DND-41 (cell line): ENCODE measurements at places on chromosomes 16 and 17.

GRCh38 chr17:80938556-80938955, 53.1 kb upstream of the CHMP6 start:
- H3K4me3 ChIP-seq = peak overlapping the region; percentile 14; the same call in 1 of the 2 replicates
- no peaks in the 10 kb centered on the region for H3K27me3 ChIP-seq
- peaks cover 38% of the 10 kb centered on the region for H3K36me3 ChIP-seq
- peak; percentile 74 for DNase-seq
- peak overlapping the region; percentile 51 for H3K27ac ChIP-seq

DNA sequence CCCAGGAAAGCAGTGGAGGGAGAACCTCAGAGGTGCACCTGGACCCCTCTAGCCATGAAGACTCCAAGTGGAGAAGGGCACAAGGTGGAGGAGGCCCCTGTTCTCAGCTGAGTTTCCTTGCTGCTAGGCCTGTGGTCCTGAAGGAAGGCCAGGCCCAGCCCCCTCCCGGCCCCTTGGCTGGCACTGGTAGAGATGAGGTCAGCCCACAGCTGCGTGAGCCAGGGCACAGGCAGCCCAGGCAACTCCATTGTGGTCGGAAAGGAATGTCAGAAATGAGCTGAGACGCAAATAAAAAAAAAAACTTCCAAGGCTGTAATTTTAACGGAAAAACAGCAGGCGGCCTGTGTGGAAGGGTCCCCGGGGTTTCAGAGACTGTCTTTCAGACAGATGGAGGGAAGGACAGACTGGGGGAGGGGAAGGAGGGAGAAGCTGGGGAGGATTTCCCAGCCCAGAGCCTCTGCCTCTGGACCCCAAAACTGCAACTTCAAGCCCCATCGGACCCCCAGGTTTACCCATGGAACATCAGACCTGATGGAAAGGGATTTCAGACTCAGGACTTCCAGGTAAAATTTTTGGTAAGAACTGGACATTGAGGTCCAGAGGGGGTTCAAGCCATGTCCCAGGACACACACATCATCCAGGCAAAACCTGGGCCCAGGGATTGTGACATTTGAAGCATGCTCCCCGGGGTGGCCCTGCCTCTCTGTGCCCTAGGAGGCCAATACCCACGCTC, 25.6 kb upstream of the MRPS23 start:
- no peak overlapping the region for H3K4me3 ChIP-seq
- H3K27me3 ChIP-seq = peaks cover 9% of the 10 kb centered on the region
- DNase-seq = peak; percentile 40
- H3K36me3 ChIP-seq = no peaks in the 10 kb centered on the region
- H3K4me1 ChIP-seq = peaks cover 28% of the 10 kb centered on the region

DNA sequence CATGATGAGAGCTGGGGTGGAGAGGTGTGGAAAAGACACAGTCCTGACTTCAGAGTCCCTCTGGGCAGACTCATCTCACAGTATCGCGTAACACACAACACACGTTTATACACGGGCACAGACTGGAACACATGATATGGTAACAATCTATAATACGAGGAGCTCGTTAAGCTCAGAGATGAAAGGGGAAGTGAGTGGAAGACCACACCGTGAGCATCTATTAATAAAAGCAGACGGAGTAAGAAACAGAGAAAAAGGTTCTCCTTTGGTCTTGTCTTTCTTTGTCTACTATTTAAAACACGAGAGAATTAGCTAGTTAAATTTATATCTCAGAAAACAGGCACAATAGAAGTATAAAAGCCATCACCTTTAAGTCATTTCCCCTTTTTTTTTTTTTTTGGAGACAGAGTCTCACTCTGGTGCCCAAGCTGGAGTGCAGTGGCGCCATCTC, 13.5 kb downstream of the ANKRD11 start:
- H3K36me3 ChIP-seq = peaks cover 50% of the 10 kb centered on the region
- no peak for DNase-seq
- H3K4me3 ChIP-seq = no peak overlapping the region
- H3K4me1 ChIP-seq = peaks cover 35% of the 10 kb centered on the region

DNA sequence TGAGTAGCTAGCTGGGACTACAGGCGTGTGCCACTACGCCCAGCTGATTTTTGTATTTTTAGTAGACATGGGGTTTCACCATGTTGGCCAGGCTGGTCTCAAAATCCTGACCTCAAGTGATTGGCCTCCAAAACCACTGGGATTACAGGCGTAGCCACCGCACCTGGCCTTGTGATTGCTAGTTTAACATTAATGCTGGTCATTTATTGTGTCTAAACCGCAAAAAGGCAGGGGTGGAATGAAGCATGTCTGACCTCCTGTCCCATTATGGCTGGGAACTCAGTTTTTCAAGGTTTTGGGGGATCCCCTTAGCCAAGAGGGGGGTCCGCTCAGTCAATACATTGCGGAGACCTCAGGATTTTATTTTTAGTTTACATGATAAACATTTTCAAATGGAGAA, 10.7 kb upstream of the CNGB1 start:
- H3K27me3 ChIP-seq = no peaks in the 10 kb centered on the region
- DNase-seq = no peak
- H3K27ac ChIP-seq = no peak overlapping the region
- no peaks in the 10 kb centered on the region for H3K36me3 ChIP-seq

DNA sequence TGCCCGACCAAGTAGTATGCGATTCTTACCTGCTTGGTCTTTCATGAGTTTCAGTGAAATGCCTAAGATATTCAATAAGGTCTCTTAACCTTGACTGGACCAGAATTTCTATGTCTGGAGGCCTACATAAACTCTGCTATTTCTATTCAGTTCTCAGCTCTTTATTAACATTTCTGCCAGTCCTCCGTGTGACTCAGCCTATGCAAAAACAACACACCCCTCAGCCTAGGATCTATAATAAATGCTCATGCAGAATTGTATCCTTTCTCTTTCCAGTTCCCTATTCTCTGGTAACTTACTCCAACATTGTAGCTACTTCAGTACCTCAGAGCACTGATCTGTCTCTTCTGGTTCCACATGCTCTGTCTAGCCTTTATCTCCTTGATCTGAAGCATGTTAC, 1507.4 kb downstream of the CDH11 start:
- no peaks in the 10 kb centered on the region for H3K4me1 ChIP-seq
- no peak overlapping the region for H3K4me3 ChIP-seq
- H3K27ac ChIP-seq = no peak overlapping the region
- no peaks in the 10 kb centered on the region for H3K27me3 ChIP-seq
- H3K36me3 ChIP-seq = no peaks in the 10 kb centered on the region

GRCh38 chr16:55323637-55324271, at the start of gene IRX6:
TSS of gene IRX6 (plus strand) at chr16:55324203. CDS start at chr16:55325092, 889 bp downstream.
- no peak within 1 kb of the TSS for H3K4me3 ChIP-seq
- no peak within 1 kb of the TSS for H3K27ac ChIP-seq
- peaks cover 13% of the 10 kb centered on the region for H3K27me3 ChIP-seq
- DNase-seq = no peak
- no peaks in the 10 kb centered on the region for H3K36me3 ChIP-seq

GRCh38 chr17:20206591-20206990, 197.4 kb downstream of the SPECC1 start:
- no peak overlapping the region for H3K4me3 ChIP-seq
- H3K36me3 ChIP-seq = no peaks in the 10 kb centered on the region
- H3K27me3 ChIP-seq = peaks cover 6% of the 10 kb centered on the region
- H3K4me1 ChIP-seq = no peaks in the 10 kb centered on the region

DNA sequence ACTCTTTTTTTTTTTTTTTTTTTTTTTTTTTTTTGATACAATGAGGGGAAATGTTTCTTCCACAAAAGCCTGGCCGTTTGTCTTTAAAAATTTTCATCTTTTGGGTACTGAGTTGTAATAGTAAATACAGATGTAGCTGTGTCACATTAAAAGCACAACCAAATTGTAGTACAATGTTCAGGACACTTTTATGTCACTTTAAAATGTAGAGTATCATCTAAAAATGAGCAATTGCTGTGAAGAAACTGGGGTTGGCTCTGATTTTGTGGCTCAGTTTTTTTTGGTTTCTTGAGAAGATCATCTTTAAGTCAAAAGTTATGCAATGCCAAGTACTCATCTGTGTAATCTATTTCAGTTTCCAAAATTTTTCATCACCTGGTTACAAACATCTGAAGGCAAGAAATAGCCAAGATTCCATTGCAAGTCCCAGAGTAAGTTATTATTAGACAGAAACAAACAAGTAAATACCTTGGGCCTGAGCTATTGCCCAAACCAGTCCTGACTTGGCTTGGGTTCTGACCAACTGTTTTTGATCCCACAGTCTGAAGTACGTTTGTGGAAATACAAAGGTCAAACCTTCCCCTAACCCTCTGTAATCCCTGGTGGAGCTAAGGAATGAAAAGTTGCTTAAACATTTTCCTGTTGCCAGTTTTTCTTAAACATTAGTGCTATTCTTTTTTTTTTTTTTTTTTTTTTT, 717.2 kb downstream of the WWOX start:
- no peak for DNase-seq
- no peaks in the 10 kb centered on the region for H3K27me3 ChIP-seq
- H3K36me3 ChIP-seq = no peaks in the 10 kb centered on the region
- H3K27ac ChIP-seq = no peak overlapping the region
- H3K4me3 ChIP-seq = no peak overlapping the region

GRCh38 chr17:68533887-68534694, 21.9 kb downstream of the PRKAR1A start:
- H3K4me1 ChIP-seq = no peaks in the 10 kb centered on the region
- no peak for DNase-seq
- no peaks in the 10 kb centered on the region for H3K27me3 ChIP-seq

- H3K36me3 ChIP-seq = no peaks in the 10 kb centered on the region
- H3K27me3 ChIP-seq = no peaks in the 10 kb centered on the region
- H3K4me1 ChIP-seq = no peaks in the 10 kb centered on the region
Observed at GRCh38 chr16:46857368-46857945, 26.5 kb upstream of the C16orf87 start.

DNA sequence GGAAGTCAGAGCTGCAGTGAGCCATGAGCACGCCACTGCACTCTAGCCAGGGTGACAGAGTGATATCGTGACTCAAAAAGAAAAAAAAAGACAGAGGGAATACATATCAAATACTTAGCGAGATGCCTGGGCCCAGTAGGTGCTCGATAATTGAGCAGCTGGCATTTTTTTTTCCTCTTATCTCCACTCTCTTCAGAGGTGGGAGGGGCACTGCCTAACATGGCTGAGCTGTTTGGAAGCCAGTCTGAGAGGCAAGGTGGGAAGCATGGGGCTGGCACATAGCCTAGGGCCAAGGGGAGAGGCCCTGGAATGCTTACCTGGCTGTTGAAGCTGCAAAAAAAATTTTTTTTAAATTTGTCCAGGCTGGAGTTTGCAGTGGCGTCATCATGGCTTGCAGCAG, 38.4 kb downstream of the HIC1 start:
- H3K4me3 ChIP-seq = no peak overlapping the region
- H3K4me1 ChIP-seq = peaks cover 29% of the 10 kb centered on the region
- no peak overlapping the region for H3K27ac ChIP-seq
- H3K27me3 ChIP-seq = no peaks in the 10 kb centered on the region
- H3K36me3 ChIP-seq = peaks cover 9% of the 10 kb centered on the region

GRCh38 chr17:29060475-29060874, 17.5 kb downstream of the PIPOX start:
- no peaks in the 10 kb centered on the region for H3K4me1 ChIP-seq
- no peak overlapping the region for H3K4me3 ChIP-seq
- H3K27me3 ChIP-seq = no peaks in the 10 kb centered on the region
- no peak overlapping the region for H3K27ac ChIP-seq
- no peaks in the 10 kb centered on the region for H3K36me3 ChIP-seq
- no peak for DNase-seq

DNA sequence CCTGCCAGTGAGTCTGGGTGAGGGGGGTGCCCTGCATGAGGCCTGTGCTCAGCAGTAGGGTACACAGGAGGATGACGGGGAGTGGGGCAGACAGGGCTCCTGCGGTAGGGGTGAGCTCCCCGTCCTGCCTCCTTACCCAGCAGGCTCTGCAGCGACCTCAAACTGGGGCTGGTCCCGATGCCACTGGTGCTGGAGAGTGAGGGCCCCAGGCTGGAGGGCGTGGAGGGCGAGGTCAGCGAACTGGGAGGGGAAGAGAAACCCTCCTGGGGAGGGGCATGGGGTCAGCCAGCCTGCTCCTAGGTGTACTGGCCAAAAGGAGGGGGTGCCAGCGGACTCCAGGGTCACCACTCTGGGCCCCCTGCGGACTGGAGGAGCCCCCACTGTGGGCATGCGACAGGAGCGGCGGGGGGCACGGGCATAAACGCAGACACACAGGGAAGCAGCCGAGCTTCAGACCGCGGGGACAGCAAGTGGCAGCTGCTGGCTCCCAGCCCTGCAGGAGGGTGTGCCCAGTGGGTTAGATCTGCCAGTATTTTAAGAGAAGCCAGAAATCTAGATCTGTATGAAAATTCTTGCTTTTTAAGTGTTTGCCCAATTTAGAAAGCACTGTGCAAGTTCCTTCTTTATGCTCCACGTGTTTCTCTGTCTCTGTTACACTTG, 9.0 kb upstream of the VASN start:
- no peaks in the 10 kb centered on the region for H3K4me1 ChIP-seq
- H3K4me3 ChIP-seq = no peak overlapping the region
- peaks cover 84% of the 10 kb centered on the region for H3K36me3 ChIP-seq

DNA sequence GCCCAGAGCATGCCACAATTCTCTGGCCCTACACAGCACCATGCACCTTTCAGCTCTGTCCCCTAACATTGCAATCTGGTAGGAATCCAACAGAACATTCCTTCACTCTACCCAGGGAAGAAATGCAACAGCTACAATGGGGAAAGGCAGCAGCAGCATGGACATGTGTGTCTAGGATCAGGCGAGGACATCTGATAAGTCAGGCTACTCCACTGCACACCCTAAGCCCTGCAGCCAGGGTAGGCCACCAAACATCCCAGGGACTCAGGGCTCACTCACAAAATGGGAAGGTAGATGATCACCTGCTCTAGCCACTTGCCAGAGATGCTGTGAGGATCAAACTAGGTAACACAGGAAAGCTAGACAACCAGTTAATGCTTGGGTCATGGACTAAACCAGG, 5.1 kb downstream of the RANBP10 start:
- no peak overlapping the region for H3K4me3 ChIP-seq
- DNase-seq = no peak
- no peaks in the 10 kb centered on the region for H3K27me3 ChIP-seq
- H3K4me1 ChIP-seq = peaks cover 25% of the 10 kb centered on the region
- no peak overlapping the region for H3K27ac ChIP-seq

- H3K4me3 ChIP-seq = no peak overlapping the region
- H3K4me1 ChIP-seq = no peaks in the 10 kb centered on the region
- no peaks in the 10 kb centered on the region for H3K27me3 ChIP-seq
- H3K36me3 ChIP-seq = peaks cover 14% of the 10 kb centered on the region
Observed at GRCh38 chr16:70700101-70701020, 14.5 kb upstream of the MTSS2 start.

- no peaks in the 10 kb centered on the region for H3K4me1 ChIP-seq
- H3K4me3 ChIP-seq = no peak overlapping the region
- no peak overlapping the region for H3K27ac ChIP-seq
- no peak for DNase-seq
- peaks cover 81% of the 10 kb centered on the region for H3K36me3 ChIP-seq
- H3K27me3 ChIP-seq = no peaks in the 10 kb centered on the region
Observed at GRCh38 chr16:4388271-4389021, 16.8 kb downstream of the VASN start.

DNA sequence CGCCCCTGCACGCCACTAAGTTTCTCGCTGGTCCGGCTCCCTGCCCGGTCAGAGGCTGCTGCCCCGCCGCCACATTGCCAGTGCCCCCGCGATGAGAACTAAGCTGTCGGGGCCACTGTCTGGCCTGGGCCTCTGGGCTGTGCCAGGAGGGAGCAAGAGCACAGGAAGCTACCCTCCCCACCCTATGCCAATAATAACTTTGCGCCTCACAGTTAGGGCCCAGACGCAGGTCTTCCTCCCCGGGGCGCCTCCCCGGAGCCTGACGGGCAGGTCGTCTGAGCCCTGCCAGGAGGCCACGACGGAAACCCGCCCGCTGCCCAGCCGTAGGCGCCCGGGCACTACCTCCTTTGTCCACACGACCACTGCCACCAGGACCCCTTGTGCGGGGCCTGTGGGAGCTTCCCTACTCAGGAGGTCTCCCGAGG, 1.5 kb downstream of the ZFPM1 start:
- peak overlapping the region; percentile 63 for H3K4me3 ChIP-seq
- peaks cover 41% of the 10 kb centered on the region for H3K4me1 ChIP-seq
- DNase-seq = peak; percentile 48
- peaks cover 32% of the 10 kb centered on the region for H3K27me3 ChIP-seq
- peak overlapping the region; percentile 34; the same call in 1 of the 2 replicates for H3K27ac ChIP-seq
